ENCODE measurements at places on chromosomes 16 and 17. TPM values are rescaled to one million over a fixed set of nuclear protein-coding genes. Genes with fewer than 3 reads are reported as not detected.

- DNase-seq, result no peak
Observed at GRCh38 chr17:74758848-74759168, 10.4 kb downstream of the NHERF1 start.

GRCh38 chr17:78739331-78739931 lies 42.6 kb downstream of the CYTH1 start:
- no peak for DNase-seq

- DNase-seq, result peak; percentile 0
Observed at GRCh38 chr16:12971241-12971640, 69.8 kb downstream of the SHISA9 start.

- DNase-seq, result no peak
Observed at GRCh38 chr17:41865596-41865893, 322 bp upstream of the KLHL11 start.

DNA sequence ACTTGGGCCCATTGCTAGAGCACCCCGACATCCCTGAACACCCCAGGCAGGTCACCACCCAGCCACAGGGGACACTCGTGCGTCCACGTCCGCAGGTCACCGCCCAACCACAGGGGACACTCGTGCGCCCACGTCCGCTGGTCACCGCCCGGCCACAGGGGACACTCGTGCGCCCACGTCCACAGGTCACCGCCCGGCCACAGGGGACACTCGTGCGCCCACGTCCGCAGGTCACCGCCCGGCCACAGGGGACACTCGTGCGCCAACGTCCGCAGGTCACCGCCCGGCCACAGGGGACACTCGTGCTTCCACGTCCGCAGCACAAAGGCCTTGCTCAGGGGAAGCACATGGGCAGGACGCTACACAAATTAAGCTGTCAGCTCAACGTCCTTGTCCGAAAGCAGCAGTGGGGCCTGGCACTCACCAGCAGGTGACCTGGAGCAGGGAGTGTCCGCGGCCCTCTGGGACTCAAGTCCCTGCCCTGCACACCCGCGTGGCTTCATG lies 17.7 kb downstream of the GALNS start:
- no peak for DNase-seq

BFAR gene
- 117 TPM for total RNA-seq

NUTF2 gene
- total RNA-seq, result 260 TPM
